ENCODE measurements at places on chromosomes 6 and 20.
A peak's percentile ranks its signal among the peaks of the same experiment; 100 is the strongest.

GRCh38 chr20:53258741-53259140 lies 286.6 kb downstream of the TSHZ2 start:
- no peak for DNase-seq

- no peak for DNase-seq
These were observed 27.6 kb downstream of the SYNJ2 start for GRCh38 chr6:158009114-158009891.

GRCh38 chr6:63816401-63816981 lies 180.9 kb downstream of the PHF3 start:
- no peak for DNase-seq

GRCh38 chr6:134035823-134036296 lies 16.6 kb downstream of the SLC2A12 start:
- peak; percentile 77 for DNase-seq

DNA sequence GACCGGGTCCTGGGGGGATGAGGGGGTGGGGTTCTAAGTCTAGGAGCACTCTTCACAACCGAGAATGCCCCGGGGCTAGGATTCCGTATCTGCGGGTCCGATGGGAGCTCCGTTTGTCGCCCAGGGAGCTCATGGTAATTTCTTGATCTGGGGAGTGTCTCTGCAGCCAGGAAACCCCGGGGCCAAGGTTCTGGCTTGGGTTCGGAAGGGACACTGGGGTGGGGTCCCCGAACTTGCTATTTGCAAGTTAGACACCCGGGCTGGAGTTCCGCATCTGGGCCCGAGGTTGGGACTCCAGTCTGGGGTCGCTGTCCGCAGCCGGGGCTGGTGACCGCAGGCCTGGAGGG lies 397 bp downstream of the PEDS1 start:
- peak; percentile 68 for DNase-seq

DNA sequence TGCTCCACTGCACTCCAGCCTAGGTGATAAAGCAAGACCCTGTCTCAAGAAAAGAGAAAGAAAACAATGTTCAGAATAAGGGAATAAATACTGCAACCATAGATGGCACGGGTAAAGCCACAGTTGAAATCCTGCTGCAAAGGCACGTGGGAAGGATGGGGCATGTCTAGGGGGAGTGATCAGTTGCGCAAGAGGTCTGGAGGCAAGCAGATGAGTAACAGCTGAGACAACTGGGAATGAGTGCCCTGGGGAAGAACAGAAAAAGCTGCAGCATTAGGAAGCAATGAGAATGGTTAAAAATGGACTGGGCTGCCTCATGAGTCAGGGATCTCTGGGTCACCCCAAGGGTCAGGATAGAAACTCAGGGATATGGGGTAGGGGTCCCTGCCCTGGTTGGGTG lies 96.3 kb downstream of the GMPR start:
- DNase-seq = no peak

DNA sequence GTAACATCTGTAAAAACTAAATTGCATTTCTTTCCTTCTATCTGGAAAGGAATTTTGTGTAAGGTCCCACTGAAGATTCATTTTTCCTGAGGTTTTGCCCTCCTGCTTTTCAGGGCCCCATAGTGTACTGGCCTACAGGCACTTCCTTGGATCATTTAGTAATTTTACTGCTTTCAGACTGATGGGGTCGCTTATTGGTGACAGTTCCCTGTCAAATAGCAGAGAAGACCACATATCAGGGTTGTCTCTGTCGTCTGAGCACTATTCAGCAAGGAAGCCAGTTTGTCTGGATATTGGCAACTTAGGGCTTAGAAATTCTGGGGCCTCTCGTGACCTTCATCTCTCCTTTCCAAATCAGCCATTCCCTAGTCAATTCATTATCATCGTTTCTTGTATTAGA lies 3.5 kb downstream of the GRM1 start:
- no peak for DNase-seq

- DNase-seq = no peak
These were observed 58.0 kb downstream of the APCDD1L start for GRCh38 chr20:58457083-58457695.

GRCh38 chr20:33093074-33093473 lies 13.6 kb downstream of the BPIFB4 start:
- DNase-seq = no peak

DNA sequence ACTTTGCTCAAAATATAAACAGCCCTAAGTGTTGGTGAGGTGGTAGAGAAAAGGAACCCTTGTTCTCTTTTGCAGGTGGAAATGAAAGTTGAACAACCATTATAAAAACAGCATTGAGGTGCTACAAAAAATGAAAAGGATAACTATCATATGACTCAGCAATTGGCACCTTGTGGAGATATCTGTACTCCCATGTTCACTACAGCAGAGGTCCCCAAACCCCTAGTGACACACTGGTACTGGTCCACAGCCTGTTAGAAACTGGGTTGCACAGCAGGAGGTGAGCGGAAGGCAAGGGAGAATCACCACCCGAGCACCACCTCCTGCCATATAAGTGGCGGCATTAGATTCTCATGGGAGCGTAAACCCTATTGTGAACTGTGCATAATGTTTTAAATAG lies 267.4 kb upstream of the THEMIS start:
- DNase-seq = no peak

GRCh38 chr20:40481337-40481736 lies 207.7 kb downstream of the MAFB start:
- no peak for DNase-seq

- peak; percentile 77 for DNase-seq
These were observed 17.6 kb upstream of the EIF2S2 start for GRCh38 chr20:34129518-34130162.

- no peak for DNase-seq
These were observed 29.6 kb downstream of the SPINT4 start for GRCh38 chr20:45751721-45752120.

- no peak for DNase-seq
These were observed 28.1 kb downstream of the ANGPT4 start for GRCh38 chr20:888057-888456.

DNA sequence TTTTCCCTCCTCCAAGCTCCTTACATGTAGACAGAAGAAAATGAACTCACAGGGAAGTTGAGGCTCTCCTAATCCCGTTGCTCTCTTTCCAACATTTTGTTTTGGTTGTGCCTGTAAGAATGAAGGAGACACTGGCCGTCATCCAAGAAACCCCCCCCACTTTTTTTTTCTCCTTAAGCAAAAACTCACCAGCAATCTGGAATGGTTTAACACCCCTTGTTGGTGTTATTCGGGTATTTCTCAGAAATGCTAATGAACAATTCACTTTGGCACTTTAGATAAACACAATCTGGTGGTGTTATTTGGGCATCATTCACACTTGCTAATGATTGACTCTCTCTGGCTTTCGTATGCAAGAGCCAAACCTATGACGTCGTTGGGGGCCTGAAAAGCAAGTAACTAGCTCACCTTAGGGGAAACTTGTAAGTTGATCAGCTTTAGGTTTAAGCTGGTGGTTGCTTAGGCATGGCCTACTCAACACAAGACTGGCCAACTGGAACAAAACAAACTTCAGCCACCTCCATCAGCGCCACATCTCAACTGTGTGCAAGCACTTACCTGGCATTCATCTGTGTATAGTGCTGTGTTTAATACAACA lies 24.3 kb upstream of the OLIG3 start:
- DNase-seq = peak; percentile 11

DNA sequence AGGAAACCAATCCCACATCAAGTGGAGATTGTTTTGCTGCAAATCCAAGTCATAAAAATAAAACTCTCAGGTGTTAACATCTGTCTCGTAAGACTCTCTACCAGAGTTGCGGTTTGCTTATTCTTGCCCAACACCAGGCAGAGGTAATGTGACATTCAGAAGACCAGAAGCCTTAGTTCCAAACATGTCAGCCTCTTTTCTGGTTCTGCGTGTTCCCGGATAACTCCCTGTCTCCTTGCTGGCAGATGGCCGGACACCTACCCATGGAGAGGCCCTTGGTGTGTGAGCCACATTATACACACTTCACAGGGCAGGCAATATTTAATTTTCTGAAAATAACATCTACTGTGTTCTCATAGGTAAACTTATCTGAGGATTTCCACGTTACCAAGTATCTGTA lies 73.4 kb downstream of the GMPR start:
- DNase-seq = no peak

DNA sequence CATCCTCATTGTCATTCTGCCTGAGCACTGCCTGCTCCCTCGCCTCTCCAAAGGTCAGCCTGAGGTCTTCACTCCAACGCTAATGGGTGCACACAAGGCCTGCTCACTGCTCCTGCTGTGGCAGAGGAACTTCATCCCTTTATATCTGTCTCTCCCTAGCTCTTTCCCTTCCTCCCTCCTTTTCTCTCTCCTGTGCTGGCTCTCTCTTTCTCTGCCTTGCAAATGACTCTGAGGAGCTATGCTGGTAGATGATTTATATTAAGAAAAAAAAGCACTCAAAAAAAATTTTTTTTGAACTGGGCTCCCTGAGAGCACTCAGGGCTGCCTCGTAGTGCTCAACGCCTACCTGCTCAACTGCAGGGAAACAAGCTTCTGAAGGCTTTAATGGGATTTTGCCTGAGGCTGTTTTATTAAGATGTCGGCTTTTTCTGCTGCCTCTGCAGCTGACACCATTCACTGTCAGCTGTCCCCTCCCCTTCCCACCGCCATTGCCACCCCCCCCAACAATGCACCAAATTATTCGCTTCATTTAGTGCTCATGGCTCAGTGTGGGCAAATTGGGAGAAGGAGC lies 137.7 kb upstream of the DEFB112 start:
- DNase-seq = peak; percentile 87

DNA sequence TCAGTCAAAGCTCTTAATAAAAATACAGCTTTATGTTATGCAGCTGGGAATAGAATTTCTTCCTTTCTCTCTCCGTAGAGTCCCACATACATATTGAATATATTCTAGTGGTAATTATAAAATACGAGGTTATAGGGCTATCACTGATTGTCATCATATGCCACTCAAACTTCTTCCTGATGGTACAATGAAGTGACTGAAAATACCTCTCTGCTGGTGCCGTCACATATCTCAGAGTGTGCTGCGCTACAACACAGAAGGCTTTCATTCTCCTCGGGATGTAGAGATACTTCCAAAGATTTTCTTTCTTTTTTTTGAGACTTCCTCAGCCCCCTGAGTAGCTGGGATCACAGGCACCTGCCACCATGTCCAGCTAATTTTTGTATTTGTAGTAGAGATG lies 249.9 kb downstream of the BTBD9 start:
- DNase-seq = no peak

DNA sequence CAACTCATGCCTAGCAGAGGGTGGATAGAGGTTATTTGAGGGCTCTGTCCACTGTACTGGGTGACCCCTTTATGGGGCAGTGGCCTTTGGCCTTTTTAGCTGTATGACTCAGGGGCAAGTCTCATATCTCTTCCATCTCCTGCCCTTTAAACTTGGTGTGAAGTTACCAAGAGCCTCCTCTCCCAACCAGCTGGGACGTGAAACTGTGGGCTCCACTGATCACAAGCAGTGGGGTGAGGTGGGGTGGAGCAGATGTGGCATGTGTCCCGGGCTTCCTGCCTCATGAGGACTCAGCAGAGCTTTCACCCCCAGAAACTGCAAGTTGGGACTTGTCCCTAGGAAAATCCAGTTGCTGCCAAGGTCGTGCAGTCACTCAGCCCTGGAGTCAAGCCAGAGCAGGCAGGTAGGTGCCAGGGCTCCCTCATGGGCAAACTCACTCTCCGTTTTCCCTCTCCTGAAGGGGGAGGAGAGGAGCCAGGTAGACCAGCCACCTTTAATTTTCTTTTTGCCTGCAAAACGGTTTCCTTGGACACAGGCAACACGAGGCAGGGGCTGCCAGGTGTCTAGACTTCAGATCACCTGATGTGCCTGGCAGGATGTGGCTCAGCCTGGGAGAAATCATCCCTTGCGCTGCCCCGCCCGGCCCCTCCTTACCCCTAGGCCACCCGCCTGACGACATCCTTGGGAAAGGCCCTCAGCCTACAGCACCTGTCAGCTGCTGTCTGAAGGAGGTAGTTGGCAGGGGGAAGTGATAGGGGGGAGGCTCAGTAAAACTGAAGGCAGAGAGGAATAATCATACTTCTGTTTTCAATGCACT lies 4.0 kb downstream of the CDKN1A start:
- DNase-seq = peak; percentile 93

DNA sequence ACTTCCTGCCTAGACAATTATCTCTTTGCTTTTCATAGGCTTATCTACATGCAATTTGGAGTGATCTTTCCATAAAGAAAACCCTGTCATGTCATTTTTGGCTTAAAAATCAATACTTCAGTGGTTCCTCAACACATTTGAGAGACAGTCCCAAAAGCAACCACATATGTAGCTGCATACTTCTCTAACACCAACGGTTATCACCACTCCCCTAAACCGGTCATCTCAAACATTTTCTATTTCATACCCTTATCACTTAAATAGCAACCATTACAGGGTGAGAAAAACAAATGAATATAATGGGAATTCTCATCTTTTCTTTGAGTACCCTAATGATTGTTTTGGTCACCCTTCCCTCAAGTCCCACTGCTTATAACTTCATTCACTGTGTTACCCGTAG lies 5.1 kb downstream of the GLO1 start:
- DNase-seq = no peak

DNA sequence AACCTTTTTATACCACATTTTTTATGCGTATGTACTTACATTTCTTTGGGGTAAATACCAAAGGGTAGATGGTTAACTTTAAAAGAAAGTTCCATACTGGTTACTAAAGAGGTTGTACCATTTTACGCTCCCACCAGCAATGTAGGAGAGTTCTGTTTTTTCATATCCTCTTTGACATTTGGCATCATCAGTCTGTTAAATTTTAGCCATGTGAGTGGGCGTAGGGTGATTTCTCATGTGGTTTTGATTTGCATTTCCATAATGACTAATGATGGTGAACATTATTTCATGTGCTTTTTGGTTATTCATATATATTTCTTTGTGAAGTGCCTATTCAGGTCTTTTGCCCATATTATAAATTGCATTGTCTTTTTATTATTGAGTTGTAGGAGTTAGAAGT lies 194.2 kb downstream of the PRL start:
- DNase-seq = no peak

- no peak for DNase-seq
These were observed 483.2 kb upstream of the NRSN1 start for GRCh38 chr6:23642849-23643248.

DNA sequence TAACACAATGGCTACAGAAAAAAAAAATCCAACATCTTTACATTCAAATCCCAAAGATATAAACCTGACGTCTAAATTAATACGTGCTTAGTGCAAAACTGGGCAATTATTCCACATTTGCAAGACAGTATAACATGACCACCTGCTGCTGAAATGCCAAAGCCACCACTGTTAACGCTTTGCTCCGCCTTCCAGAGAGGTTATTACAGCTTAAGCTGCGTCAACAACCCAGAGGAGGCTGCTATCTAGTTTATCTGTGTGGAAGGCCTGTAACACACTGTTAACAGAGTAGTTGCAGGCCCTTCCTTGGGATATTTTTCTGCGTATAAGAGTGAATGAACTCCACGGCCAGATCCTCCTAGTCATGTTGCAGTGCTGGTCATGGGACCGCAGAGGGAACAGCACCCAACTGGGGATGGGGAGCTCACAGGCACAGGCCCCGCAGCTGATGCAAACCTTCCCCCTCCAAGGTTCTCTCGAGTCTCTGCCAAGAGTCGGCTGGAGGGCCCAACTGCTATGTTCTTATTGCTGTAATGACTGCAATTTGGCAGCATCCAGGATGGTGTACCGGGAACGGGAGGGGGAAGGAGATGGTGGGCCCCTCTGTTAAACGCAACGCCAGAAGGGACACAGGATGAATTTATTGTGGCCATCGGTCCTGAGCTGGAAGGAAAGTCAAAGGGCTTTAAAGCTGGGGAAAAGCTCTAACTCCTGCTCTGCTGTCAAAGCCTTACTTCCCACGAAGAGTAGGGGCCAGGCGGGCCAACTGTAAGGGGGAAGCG lies 993 bp upstream of the NCOA7 start:
- DNase-seq = peak; percentile 59

GRCh38 chr6:13268913-13269518 lies 59.3 kb downstream of the TBC1D7 start:
- DNase-seq = no peak

GRCh38 chr6:170460641-170461040 lies 92.5 kb downstream of the PSMB1 start:
- no peak for DNase-seq
